ENCODE measurements at places on chromosomes 12 and 14.

- no peak for DNase-seq
These were observed 56.5 kb upstream of the GZMB start for GRCh38 chr14:24690492-24690891.

DNA sequence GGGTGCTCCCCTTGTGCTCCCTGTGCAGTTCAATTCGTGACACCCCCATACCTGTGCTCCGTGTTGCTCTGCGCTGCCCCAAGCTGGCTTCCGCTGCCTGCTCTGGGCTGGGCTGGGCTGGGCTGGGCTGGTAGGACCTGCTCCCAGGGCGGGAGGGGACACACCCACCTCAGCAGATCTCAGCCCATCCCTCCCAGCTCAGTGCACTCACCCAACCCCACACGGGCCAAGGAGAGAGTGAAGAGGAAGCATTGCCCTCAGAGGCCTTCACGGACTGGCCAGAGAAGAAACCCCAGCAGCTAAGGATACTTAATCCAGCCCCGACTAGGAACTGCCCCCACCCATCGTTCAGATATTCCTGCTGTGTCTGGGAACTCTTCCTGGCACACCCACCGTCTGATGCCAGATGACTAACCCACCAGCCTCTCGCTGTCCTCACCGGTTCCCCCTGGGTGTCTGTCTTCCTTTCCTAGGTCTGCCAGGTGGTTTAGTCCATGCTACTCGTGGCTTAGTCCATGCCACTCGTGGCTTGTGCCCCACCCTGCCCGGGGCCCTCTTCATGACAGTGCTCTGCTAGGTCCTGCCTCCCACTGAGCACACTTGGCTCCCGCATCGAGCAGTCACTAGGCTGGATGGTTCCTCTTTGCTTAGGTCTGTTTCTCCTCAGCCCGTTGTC, at the start of gene LPAR5:
LPAR5 (minus strand) TSS at position 104 of the 676 bp plus-strand sequence. CDS start 14,711 bp downstream, outside the sequence.
- DNase-seq, result no peak

DNA sequence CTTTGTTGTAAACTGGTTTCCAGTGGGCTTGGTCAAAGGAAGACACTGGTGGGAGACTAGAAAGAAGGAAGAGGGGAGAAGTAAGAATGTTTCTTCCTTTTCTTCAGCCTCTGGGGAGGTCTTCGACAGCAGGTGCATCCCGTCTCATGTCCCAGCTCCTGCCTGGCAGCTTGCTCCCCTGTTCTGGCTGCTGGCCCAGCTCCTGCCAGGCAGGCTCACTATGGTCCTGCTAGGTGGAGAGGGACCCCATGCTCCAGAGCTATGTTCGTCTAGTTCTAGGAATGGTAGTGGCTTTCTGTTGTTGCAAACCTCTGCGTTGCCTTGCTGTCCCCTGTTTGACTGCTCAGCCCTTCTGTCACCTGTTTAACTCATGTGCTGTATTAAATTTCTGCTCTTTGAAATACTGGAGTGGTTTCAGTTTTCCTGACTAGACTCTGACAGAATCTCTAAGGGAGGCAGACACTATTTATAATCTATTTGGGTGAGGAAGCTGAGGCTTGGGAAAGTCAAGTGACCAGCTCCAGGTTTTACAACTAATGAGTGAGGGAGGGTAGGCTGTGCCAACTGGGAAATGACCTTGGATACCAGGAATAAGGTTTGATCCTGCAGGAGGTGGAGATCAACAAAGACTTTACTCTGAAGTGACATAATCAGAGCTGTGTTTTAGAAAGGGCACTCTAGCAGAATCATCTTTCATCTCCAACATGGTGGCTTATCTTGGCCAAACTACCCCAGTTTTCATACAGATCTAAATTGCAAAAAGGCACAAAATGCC, 94.7 kb upstream of the DDHD1 start:
- no peak for DNase-seq

DNA sequence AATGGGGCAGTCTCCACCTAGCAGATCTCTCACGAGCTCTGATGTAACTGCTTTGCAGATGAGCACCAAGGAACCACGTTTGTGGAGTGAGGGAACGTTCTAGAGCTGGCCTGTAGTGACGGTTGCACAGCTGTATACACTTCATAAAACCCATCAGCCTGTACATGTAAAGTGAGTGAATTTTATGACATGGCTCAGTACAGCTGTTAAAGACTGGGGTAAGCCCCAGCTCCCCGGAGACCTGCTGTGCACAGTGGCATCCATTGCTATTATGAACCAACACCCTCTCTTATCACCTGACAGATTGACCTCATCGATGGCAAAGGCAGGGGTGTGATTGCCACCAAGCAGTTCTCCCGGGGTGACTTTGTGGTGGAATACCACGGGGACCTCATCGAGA, 20.6 kb downstream of the KMT5A start:
- DNase-seq, result no peak

DNA sequence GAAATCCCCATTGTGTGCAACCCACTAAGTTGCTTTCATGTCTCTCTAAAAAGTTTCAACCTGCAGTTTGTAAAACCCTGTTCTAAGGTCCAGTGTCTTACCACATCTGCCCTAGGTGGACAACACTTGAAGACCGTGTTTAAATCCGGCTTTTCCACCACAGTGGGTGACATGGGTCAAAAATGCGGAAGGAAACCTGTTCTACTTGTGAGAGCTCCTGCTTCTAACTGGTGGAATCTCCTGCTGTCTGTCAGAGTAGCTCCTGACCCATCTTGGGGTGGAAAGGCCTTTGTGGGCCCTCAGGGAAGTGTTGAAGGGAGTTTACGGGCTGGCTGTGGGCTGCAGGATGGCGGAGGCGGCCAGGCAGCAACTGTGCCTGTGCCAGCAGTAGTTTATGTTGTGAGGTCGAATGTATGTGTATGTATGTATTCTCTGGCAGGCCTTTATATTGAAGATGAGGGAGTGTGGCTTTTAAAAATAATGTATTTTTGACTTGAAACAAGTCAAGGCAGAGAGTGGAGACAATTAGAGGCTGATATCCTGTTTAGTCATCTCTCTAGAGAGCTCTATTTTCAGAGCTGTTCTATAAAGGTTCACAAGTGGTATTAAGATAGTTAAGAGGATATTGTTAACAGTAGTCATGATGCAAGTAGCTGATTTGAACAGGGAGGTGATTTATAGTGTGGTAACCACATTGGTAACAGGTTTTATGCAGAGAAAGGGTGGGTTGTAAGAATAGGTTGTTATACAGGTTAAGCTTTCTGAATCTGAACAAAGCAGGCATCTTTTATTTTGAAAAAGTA, 67.0 kb downstream of the PRKCH start:
- no peak for DNase-seq

GRCh38 chr14:105508601-105509000, 17.6 kb downstream of the TEDC1 start:
- DNase-seq, result no peak

DNA sequence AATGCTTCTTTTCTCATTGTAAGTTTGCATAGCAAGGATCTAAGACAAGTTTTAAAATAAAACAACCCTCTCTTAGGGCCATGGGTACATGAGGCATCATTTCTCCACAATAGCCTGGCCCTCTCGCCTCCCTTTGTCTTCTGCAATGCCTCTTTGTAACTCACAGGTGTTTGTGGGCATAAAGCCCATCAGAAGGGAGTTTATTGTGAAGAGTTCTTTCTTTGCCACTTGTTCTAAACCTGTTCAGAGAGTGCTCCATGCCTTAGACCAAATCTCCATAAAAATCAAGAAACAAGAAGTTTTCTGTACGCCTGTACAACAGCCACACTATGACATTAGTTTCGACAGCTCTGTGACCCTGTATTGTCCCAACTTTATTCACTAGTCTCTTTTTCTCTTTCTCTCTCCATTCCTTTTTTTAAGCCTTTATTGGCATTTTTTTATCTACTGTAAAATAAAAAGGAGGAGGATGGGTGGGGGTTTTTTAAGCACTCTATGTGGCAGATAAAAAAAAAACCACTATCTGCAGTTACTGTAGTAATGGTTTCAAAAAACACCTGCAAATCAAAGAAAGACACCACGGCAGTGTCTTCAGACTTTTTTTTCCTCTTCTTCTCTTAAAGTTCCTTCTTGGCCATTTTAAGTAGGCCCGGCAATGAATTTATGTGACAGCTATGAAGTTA, 1.6 kb downstream of the C12orf42 start:
- no peak for DNase-seq

DNA sequence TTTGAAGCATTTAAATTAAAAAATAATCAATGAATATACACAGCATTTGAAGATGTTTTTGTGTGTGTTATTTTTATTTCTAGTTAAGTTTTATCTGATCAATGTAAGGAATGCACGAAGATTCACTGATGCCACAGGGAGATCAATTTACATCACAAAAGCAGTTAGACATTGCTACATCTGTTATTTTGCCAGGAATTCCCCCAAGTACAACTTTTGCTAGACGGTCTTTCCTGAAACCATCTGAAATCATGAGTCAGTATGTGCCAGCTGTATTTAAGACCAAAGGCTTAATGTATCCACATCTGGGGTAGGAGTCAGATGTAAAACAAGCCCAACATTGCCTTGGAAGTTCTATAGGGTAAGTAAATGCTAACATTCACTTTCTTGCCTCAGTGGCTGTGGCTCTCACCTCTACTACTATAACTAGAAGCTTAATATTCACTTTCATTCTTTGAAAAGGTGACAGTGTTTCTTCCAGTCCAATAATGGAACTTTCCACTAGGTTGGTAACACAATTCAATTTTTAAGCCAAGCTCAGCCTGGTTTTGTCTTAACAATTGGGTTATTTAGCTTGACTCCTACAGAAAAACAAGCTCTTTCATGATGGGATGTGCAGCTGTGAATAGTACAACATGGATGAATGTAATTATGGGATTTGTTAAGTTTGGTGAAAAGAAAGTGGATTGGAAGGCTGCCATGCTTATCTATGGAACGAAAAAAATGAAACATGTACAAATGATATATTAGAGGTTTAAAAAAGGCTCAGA, 385.4 kb upstream of the TMEM132C start:
- no peak for DNase-seq

GRCh38 chr14:75519826-75520728, 2.2 kb upstream of the BATF start:
- DNase-seq, result no peak

Measured in SK-N-DZ (cell line).